ENCODE measurements at places on chromosomes 16 and 17.

- no peak for DNase-seq
Measured at GRCh38 chr16:57316390-57317017, 32.0 kb upstream of the PLLP start.

GRCh38 chr17:34672176-34672785 lies 92.9 kb downstream of the TMEM132E start:
- DNase-seq: no peak

- DNase-seq: no peak
Measured at GRCh38 chr17:74790161-74791058, 14.3 kb upstream of the NAT9 start.

DNA sequence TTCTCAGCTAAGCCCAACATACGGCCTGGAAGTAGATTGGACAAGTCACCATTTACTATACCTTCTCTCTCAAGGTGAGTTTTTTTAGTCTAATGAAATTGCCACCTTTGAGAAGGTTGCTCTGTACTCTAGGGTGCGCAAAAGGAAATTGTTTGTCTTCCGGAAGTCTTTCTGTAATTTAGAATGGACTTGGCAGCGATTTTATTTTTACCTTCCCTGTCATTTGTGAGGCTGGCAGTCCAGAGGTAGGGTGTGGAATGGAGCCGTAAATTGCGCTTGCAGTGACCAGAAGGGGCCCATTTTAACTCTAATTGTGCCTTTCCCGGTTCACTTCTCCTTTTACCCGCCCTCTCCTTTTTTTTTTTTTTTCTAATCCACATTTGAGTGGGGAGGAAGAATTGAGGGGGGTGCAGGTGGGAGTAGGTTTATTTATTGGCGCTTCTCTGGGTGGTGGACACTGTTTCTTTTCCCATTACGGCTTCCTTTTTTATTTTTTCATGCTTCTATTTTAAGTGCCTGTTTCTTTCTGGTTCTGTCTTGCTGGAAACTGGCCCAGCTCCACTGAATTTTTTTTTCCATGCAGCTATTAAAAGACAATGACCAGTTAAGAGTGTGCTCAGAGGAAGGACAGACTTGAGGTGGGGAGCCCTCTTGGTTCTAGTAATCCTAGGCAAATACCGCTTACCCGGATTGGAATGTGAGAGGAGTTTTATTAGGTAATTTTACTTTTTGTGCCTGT lies 89.7 kb upstream of the CLEC18A start:
- DNase-seq: no peak

GRCh38 chr16:72198771-72199201 lies 26.8 kb upstream of the PMFBP1 start:
- peak; percentile 19 for DNase-seq

DNA sequence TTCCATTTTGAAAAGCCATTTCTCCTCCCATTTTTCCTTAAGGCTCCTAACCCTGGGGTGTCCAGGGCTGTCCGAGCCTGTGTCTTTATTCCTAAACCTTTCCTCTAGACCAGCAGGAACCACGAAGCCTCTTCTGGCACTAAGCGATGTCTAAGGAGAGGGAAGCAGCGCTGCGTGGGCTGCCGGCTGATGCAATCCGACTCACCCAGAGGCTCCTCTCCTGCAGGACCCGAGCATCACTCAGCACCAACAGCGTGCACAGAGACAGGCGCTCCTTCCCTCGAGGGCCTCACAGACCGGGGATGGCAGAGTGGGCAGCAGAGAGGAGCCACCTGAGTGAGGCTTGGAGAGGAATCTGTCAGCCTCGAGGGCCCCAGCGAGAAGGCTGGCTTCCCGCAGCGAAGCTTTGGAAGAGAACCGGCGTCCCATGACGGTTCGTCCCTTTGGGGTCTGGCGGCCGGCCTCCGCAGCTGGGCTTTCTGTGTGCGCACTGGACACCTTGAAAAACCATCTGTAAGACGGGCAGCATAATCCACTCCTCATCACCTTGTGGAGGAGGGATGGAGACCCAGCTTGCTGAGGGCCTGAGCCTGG lies 174.3 kb downstream of the FOXL1 start:
- no peak for DNase-seq

DNA sequence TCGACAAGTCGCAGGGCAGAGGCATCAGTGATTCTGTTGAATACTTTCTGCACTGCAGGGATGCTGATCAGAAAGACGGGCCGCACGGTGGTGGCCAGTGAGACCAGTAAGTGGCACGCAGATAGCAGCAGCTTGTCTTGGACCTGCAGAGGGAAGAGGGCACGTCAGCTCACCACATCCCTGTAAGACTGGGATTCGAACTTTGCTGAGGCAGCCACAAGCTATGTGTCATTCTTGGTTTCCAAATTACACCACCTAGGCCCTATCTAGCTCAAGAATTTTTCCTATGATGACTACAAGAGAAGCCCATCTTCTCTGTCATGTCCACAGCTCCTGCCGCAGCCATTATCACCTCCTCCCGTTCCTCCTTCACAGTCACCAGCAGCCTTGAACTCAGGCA lies 49.4 kb upstream of the GSG1L start:
- no peak for DNase-seq

GRCh38 chr17:3723188-3723555 lies 531 bp upstream of the HASPIN start:
- no peak for DNase-seq

- DNase-seq: no peak
Measured at GRCh38 chr17:83164490-83164889, 85.1 kb downstream of the METRNL start.
